ENCODE measurements at places on chromosomes 1 and 21. TPM values are rescaled to one million over a fixed set of nuclear protein-coding genes. Genes with fewer than 3 reads are reported as not detected.
A peak's percentile ranks its signal among the peaks of the same experiment; 100 is the strongest.

GRCh38 chr1:196180847-196181593 lies 427.2 kb downstream of the KCNT2 start:
- no peaks in the 10 kb centered on the region for H3K4me1 ChIP-seq
- DNase-seq = no peak
- H3K27ac ChIP-seq = no peak overlapping the region
- no peak overlapping the region for H3K4me3 ChIP-seq
- no peaks in the 10 kb centered on the region for H3K36me3 ChIP-seq
- no peaks in the 10 kb centered on the region for H3K27me3 ChIP-seq

DNA sequence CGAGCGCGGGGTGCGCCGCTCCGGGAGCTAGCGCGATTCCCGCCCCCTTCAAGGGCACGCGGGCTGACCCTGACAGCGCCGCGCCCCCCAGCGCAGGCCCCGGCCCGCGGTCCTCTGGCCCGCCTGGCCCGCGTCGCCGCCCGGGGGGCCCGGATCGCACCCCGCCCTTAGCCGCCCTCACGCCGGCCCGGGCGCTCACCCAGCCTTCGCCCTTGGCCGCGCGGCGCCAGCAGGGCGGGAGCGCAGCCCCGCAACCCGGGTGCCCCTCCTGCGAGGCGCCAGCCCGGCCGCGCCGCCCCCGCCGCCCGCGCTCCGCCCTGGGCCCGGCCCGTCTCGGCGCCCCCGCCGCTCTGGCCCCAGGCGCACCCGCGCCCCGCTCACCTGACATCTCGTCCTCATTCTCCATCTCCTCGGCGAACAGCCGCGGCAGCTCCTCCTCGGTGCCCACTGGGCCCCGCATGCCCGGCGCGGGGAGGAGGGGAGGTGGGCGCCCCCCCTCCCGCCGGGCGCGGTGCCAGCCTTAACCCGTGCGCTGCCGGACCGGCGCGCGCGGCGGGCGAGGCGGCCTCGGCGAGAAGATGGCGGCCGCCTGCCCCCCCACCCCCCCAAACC lies 451 bp downstream of the CHD5 start:
- H3K4me1 ChIP-seq = peaks cover 2% of the 10 kb centered on the region
- H3K27ac ChIP-seq = no peak overlapping the region
- DNase-seq = no peak
- no peaks in the 10 kb centered on the region for H3K36me3 ChIP-seq
- peak overlapping the region; percentile 23 for H3K4me3 ChIP-seq

DNA sequence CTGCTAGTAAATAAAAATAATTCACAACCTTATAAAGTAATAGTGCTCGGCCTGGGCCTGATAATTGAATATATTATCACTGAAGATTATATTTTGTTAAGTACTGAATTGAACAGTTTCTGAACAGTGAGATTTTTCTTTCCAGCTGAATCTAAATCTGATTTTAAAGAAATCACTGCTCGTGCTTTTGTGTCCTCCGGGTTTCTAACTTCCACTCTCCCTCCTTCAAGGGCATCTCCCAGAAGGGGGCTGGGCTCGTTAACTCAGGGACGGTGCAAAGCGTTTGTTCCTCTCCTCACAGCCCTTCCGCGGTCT lies 823 bp upstream of the KIF1B start:
- no peak for DNase-seq
- no peaks in the 10 kb centered on the region for H3K36me3 ChIP-seq
- H3K4me3 ChIP-seq = peak overlapping the region; percentile 89
- peak overlapping the region; percentile 99 for H3K27ac ChIP-seq
- no peaks in the 10 kb centered on the region for H3K27me3 ChIP-seq
- peaks cover 9% of the 10 kb centered on the region for H3K4me1 ChIP-seq

Gene HFM1
- total RNA-seq = 17.2 TPM

Gene RAP1GAP
- total RNA-seq = 4.2 TPM

- no peak for DNase-seq
- no peak overlapping the region for H3K4me3 ChIP-seq
- peaks cover 7% of the 10 kb centered on the region for H3K4me1 ChIP-seq
- no peaks in the 10 kb centered on the region for H3K27me3 ChIP-seq
- H3K36me3 ChIP-seq = no peaks in the 10 kb centered on the region
Measured at GRCh38 chr1:47983691-47984090, 13.5 kb downstream of the TRABD2B start.

GRCh38 chr1:3229081-3229725 lies 160.2 kb downstream of the PRDM16 start:
- peaks cover 6% of the 10 kb centered on the region for H3K4me1 ChIP-seq
- H3K36me3 ChIP-seq = no peaks in the 10 kb centered on the region
- no peak overlapping the region for H3K4me3 ChIP-seq
- no peaks in the 10 kb centered on the region for H3K27me3 ChIP-seq
- no peak overlapping the region for H3K27ac ChIP-seq

DNA sequence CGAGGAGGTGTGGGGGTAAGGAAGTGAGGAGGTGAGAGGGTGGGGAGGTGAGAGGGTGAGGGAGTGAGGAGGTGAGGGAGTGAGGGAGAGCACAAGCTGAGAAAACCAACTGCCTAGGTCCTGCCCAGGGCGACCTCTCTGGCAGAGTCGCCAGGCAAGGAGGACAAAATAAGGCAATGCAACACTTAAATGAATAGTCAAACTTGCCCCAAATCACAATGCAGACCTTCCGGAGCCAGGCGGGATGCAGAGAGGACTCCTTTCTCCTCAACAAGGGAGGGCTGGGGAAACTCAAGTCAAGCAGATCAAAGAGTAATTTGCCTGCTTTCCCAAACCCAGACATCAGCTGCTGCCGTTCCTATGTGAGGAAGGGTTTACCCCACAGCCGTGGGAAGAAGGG lies 86.0 kb downstream of the CCDC185 start:
- no peak for DNase-seq
- H3K4me1 ChIP-seq = no peaks in the 10 kb centered on the region
- H3K36me3 ChIP-seq = no peaks in the 10 kb centered on the region
- no peaks in the 10 kb centered on the region for H3K27me3 ChIP-seq
- no peak overlapping the region for H3K4me3 ChIP-seq

DNA sequence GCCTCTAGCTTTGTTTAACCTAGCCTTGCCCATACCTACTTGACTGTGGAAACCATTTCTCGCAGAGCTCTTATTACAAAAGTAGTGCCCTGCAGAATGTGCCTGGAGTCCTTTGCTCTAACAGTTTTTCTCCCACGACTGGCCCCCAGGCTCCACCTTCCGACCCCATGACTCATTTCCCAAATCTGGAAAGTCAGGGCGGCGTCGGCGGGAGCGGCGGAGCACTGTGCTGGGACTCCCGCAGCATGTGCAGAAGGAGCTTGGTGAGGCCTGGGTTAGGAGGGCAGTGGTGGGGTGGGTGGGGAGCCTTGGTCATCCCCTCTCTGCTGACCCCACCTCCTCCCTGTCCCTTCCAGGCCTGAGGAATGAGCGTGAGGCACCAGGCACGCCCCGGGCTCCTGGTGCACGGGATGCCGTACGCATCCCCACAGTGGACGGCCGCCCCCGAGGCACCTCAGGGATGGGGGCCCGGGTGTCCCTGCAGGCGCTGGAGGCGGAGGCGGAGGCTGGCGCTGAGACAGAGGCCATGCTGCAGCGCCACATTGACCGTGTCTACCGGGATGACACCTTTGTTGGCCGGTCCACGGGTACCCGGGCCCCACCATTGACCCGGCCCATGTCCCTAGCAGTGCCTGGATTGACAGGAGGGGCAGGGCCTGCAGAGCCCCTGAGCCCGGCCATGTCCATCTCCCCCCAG lies 47.5 kb downstream of the YARS1 start:
- no peaks in the 10 kb centered on the region for H3K36me3 ChIP-seq
- peak; percentile 69 for DNase-seq
- no peak overlapping the region for H3K27ac ChIP-seq
- H3K27me3 ChIP-seq = no peaks in the 10 kb centered on the region

GRCh38 chr1:172089768-172090510 lies 248.6 kb downstream of the DNM3 start:
- no peaks in the 10 kb centered on the region for H3K36me3 ChIP-seq
- no peak overlapping the region for H3K27ac ChIP-seq
- no peak for DNase-seq
- H3K4me3 ChIP-seq = no peak overlapping the region

- DNase-seq = no peak
- H3K27me3 ChIP-seq = no peaks in the 10 kb centered on the region
- H3K4me3 ChIP-seq = no peak overlapping the region
- H3K36me3 ChIP-seq = no peaks in the 10 kb centered on the region
Measured at GRCh38 chr1:154006136-154006535, 15.6 kb downstream of the RPS27 start.
